Ureter (tissue), 1 donor: ENCODE measurements at places on chromosomes 2 and 18.

DNA sequence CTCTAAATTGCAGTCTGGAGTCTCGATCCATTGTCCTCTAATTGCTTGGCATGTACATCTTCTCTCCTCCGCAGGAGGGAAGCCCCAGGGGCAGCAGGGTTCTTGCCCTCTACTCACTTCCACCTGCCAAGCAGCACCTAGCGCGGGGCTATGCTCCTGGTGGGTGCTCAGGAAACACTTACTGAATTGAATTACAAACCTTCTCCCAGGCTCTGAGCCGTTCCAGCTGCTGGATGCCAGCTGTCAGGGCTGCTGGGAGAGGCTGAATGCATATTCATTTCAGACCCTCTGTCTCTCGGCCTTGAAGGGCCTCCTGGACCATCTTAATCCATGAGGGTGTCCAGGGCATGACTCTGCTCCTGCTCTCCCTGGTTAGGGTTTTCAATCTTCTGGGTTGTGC, 94.0 kb downstream of the CELF4 start:
- DNase-seq: no peak

- DNase-seq: no peak
These were observed 111.4 kb downstream of the SLC39A10 start for GRCh38 chr2:195768431-195768830.

- DNase-seq: no peak
These were observed 100.9 kb downstream of the ATAD2B start for GRCh38 chr2:23826040-23826439.

GRCh38 chr2:233565685-233566140, 869 bp downstream of the USP40 start:
- DNase-seq: no peak

DNA sequence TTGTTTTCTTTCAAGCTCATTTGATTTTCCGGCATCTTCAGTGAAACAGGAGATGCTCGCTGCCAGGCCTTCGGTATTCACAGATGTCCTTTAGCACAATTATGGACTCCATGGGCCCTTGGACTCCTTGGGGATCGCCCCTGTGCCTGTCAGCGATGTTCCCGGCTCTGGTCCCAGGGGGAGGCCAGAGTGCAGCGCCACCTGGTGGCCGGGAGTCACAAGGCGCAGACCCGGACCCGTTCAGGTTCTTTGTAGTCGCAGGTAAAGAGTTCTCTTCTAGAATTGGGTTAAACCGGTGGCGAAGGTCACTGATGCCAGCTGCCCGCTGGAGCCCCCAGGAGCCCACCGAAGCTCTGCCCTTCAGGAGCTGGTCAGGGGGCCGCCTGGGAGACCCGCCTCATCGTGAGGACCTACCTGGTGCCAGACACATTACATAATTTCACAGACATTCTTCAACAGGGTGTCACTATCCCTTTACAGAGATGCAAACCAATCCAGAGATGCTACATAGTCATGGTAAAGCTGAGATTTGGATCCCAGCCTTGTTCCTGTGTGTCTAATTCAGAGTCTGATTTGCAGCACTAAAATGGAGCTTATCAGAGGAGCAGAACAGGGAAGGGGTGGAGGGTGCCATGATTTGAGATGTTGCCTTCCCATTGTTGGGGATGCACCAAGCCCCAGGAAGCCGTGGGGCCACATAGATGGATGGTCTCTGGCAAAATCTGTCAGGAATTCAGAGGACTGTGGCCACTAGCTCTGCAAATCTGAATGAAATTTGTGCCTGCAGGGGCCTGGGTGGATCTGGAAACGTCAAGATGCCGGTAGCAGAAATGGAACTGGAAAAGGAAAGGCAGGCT, 6.0 kb upstream of the INPP5D start:
- DNase-seq: peak; percentile 45

DNA sequence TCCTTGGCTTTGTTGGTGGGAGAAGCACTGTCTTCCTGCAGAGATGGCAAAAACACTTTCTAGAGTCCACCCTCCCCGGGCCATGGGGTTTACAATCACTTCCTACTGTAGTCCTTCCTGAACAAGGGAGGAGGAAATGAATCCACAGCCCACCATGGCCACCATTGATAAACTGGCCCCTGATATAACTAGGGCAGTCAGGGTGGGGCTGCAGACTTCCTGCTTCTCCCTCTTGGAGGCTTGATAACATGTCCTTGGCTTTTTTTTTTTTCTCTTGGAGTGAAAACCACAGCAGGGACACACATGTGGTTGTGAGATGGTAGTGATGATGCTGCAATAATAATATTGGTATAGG, 437.8 kb downstream of the ZNF521 start:
- no peak for DNase-seq

DNA sequence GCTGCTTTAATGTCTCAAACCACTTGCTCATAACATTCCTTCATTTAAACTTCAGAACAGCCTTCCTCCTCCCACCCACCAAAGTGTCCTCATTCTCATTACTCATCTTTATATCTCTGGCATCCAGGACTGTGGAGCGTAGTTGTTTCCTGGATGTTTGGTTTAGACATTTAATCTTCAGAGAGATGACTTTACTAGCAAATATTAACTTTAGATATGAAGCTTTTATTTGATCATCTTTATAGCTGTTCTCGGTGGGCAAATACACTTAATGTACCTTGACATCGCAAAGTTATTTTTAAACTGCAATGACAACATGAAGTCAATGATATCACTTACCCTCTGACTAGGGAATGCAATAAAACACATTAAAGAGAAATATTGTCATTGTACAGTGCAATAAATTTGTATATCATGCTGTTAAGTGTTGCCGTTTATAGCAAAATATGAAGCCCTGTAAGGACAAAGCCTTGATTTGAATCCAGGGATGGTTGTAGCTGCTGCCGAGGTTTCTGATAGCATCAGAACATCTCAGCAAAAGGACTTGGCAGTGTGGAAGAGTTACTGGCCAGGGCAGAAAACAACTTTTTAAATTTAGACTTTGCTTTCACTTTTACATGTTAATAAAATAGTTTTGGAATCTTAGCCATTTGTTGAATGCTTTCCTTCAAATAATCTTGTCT, 4.6 kb upstream of the LAMA3 start:
- DNase-seq: no peak

GRCh38 chr2:66346231-66346664, 88.7 kb upstream of the MEIS1 start:
- peak; percentile 45 for DNase-seq

GRCh38 chr2:40511661-40512213, 59.8 kb upstream of the SLC8A1 start:
- no peak for DNase-seq

- no peak for DNase-seq
These were observed 152.9 kb downstream of the TTC32 start for GRCh38 chr2:19748711-19749506.

- no peak for DNase-seq
These were observed 31.9 kb upstream of the EFR3B start for GRCh38 chr2:25009954-25010353.

DNA sequence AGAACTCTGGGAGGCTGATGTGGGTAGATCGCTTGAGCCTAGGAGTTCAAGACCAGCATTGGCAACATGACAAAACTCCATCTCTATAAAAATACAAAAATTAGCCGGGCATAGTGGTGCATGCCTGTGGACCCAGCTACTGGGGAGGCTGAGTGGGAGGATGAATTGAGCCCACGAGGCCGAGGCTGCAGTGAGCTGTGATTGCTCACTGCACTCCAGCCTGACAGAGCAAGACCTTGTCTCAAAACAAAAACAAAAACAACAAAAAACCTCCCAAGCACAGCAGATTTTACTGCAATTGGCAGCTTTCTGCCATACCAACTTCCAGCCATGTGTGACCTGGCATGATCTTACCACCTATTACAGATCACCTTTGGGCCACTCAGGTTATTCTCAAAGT, 57.7 kb upstream of the LRPPRC start:
- no peak for DNase-seq

GRCh38 chr2:46002507-46002883, 294.7 kb upstream of the EPAS1 start:
- no peak for DNase-seq

GRCh38 chr18:78672862-78673446, 306.7 kb upstream of the SALL3 start:
- DNase-seq: no peak

DNA sequence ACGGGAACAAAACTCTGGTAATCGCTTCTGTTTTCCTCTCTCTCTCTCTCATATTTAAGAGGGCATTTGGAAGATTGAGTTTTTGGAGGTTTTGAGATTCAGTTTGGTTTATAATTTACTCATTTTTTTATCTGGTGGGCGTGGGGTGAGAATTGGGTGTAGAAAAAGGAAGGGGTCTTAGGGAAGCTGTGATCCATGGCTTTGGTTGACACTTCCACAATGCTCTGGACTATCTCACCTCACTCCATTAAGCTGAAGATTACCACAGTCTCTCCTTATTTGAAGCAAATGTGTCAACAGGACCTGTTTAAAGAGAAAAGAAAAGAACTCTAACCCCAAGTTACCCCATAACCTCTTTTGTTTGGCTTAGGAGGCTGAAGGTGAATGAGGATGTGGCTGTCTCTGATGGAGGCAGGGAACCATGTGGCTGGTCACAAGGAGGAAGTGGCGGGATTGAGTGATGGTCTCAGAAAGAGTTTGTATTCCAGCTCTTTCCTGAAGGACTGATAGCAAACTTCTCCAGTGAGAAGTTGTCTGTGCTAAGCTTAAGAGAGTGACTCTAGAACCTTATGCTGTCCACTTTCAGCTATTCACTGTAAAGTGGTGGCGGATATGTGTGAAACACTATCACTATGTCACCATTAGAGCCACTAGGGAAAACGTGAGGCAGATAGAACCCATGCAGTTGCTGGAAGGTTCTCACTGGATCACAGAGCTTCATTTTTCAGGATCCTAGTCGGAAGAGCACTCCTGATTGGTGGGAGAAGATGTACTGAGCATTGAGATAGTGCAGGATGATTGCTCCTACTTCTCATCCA, 934 bp downstream of the ZNF804A start:
- no peak for DNase-seq

DNA sequence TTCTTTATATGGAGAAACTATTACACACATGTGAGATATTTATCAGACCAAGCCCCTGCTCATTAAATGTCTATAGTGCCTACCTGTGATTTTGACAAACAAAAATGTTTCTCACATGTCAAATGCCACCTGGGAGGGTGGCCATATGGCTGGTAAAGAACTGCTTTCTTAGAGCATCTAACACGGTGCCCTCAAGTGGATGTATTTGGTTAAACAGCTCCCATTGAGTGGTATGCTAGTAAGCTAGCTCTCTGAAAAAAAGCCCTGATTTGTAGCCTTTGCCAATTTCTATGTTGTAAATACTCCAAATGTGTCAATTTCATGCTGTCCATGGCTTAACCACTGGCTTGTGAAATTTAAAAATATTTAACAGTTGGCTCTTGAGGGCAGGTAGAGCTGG, 94.6 kb downstream of the PMAIP1 start:
- no peak for DNase-seq

DNA sequence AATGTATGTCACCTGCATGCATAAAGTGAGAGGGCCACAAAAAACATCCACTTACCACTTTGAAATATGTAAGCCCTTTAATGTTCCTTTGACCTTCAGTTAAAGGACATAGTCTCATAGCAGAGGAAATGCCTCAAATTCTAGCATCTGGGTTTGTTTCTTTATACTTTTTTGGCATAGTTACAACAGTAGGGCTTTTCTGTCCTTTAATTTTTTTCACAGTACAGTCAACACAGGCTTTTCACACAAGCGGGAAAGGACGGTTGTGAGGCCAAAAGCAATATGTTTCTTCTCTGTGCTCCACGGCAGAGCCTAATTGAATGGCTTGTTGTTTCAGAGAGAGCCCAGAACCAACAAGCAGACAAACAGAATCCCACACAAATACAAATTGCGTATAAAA, 57.6 kb downstream of the CRIM1 start:
- no peak for DNase-seq

GRCh38 chr2:107414376-107414775, 412.3 kb upstream of the RGPD4 start:
- no peak for DNase-seq

GRCh38 chr2:215435870-215436704, at the start of gene FN1:
FN1 (minus strand) TSS chr2:215436068; CDS start chr2:215435802, 266 bp downstream.
- DNase-seq: peak; percentile 89

GRCh38 chr2:70084973-70085710, 2.1 kb upstream of the PCBP1 start:
- peak; percentile 61 for DNase-seq

GRCh38 chr18:12371590-12371989, 5.4 kb downstream of the AFG3L2 start:
- no peak for DNase-seq

GRCh38 chr2:28354920-28355520, 37.6 kb upstream of the FOSL2 start:
- DNase-seq: no peak

- DNase-seq: no peak
These were observed 261.3 kb upstream of the STON1 start for GRCh38 chr2:48268671-48269070.

- DNase-seq: no peak
These were observed 96.0 kb downstream of the UXS1 start for GRCh38 chr2:106098081-106098480.

DNA sequence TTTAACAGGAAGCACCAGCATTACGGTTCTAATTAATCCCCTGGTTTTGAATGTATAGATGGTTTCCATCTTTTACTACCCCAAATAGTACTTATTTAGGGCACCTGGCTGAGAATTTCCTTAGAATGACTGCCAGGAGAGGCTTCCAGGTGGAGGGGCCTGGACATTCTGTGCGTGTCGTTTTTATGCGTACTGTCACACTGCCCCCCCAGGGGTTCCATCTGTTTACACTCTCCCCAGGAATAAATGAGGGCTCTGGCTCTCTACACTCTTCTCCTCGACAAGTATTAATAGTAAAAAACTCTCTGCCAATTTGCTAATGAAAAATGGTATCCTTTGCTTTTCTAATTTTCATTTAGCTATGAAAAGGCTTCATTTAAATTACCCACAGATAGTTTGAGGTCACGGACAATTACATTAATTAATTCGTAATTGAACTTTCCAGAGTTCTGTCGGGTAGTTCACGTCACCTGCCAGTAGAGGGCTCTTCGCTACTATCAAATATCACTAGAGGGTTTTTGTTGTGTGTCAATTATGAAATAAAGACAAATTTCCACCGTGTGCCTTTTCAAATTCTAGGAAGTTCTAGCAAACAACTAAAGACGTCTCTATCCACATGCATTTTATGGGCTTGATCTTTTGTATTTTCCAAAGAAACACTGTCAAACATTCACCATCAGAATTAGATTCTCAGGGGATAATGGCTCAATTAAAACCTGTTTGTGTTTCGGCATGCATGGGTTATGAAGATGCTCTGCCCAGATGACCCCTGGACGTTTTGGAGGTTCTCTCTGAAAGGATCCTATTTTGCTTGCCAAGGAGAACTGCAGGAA, 88.8 kb upstream of the ASB18 start:
- no peak for DNase-seq

DNA sequence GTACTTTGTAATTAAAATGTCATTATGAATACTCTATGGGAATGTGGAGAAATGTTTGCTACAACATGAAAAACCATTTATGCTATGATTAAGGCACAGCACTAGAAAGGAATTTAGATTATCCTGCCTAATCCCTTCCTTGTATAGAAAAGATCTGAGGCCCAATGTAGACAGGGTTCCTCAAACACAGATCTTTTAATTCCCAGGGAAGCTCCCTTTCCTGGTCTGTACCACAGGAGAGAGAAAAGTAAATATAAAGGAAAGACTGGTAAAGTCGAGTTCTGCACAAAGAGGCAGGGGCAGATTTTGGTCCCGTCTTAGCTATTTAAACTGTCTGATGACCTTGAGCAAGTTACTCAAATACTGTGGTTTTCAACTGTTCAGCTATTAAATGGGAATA, 84.7 kb downstream of the ICA1L start:
- no peak for DNase-seq
